CD14-positive monocyte (primary cell): ENCODE measurements at places on chromosomes 7 and 10. TPM values are rescaled to one million over a fixed set of nuclear protein-coding genes. Genes with fewer than 3 reads are reported as not detected.

- no peaks in the 10 kb centered on the region for H3K36me3 ChIP-seq
- H3K27ac ChIP-seq = peak overlapping the region; percentile 92
- H3K4me1 ChIP-seq = peaks cover 32% of the 10 kb centered on the region
- DNase-seq = peak; percentile 85
- H3K27me3 ChIP-seq = no peaks in the 10 kb centered on the region
Measured at GRCh38 chr7:17369691-17370426, 71.4 kb downstream of the AHR start.

GBX1 gene
- polyA plus RNA-seq = not detected

GRCh38 chr10:118304521-118304920 lies 37.6 kb downstream of the FAM204A start:
- H3K4me1 ChIP-seq = no peaks in the 10 kb centered on the region
- no peak overlapping the region for H3K27ac ChIP-seq
- H3K4me3 ChIP-seq = no peak overlapping the region

GRCh38 chr10:11414314-11415038 lies 197.0 kb downstream of the USP6NL start:
- no peak for DNase-seq
- H3K27me3 ChIP-seq = no peaks in the 10 kb centered on the region
- no peak overlapping the region for H3K4me3 ChIP-seq
- no peak overlapping the region for H3K27ac ChIP-seq

GRCh38 chr7:32283546-32283945 lies 206.6 kb downstream of the LSM5 start:
- no peaks in the 10 kb centered on the region for H3K27me3 ChIP-seq
- H3K4me1 ChIP-seq = no peaks in the 10 kb centered on the region
- no peak for DNase-seq
- no peak overlapping the region for H3K4me3 ChIP-seq
- H3K27ac ChIP-seq = no peak overlapping the region
- H3K36me3 ChIP-seq = no peaks in the 10 kb centered on the region

- H3K36me3 ChIP-seq = no peaks in the 10 kb centered on the region
- H3K27me3 ChIP-seq = no peaks in the 10 kb centered on the region
- no peak overlapping the region for H3K27ac ChIP-seq
Measured at GRCh38 chr7:89837515-89837914, 316.8 kb upstream of the STEAP1 start.

- H3K4me1 ChIP-seq = peaks cover 12% of the 10 kb centered on the region
- peaks cover 6% of the 10 kb centered on the region for H3K36me3 ChIP-seq
- no peak overlapping the region for H3K4me3 ChIP-seq
- H3K27me3 ChIP-seq = peaks cover 2% of the 10 kb centered on the region
- no peak overlapping the region for H3K27ac ChIP-seq
Measured at GRCh38 chr7:123538897-123539296, 4.5 kb upstream of the IQUB start.

GRCh38 chr7:28195910-28196620 lies 15.5 kb upstream of the JAZF1 start:
- no peak for DNase-seq
- peaks cover 29% of the 10 kb centered on the region for H3K4me1 ChIP-seq
- no peaks in the 10 kb centered on the region for H3K27me3 ChIP-seq
- no peaks in the 10 kb centered on the region for H3K36me3 ChIP-seq
- no peak overlapping the region for H3K4me3 ChIP-seq
- no peak overlapping the region for H3K27ac ChIP-seq

DNA sequence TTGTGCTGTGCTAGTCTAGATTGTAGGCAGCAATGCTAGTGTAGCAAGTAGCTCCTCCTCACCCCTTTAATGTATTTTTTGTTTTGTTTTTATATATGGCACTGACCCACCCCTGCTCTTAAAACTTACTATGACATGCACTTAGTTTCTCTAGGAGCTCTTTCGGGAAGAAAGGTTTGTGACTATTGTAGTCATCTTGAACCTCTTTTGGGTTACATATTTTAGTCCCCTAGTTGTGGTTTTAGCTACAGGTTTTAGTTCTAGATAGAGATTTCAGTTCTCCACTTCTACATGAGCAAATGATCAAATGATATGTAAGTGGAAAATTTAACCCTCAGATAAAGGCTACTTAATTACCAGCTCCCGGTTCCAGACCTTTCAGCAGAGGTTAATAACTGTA lies 14.9 kb downstream of the MINPP1 start:
- H3K36me3 ChIP-seq = peaks cover 47% of the 10 kb centered on the region
- H3K4me3 ChIP-seq = no peak overlapping the region
- DNase-seq = no peak
- no peak overlapping the region for H3K27ac ChIP-seq
- no peaks in the 10 kb centered on the region for H3K27me3 ChIP-seq
